Osteoblast (primary cell): ENCODE measurements at places on chromosomes 4 and X. TPM values are rescaled to one million over a fixed set of nuclear protein-coding genes. Genes with fewer than 3 reads are reported as not detected.

IDUA gene
- total RNA-seq: 23.0 and 26.4 TPM in 2 replicates

GRCh38 chrX:127038065-127038464 is 218.5 kb downstream of the PRR32 start:
- DNase-seq: no peak

DNA sequence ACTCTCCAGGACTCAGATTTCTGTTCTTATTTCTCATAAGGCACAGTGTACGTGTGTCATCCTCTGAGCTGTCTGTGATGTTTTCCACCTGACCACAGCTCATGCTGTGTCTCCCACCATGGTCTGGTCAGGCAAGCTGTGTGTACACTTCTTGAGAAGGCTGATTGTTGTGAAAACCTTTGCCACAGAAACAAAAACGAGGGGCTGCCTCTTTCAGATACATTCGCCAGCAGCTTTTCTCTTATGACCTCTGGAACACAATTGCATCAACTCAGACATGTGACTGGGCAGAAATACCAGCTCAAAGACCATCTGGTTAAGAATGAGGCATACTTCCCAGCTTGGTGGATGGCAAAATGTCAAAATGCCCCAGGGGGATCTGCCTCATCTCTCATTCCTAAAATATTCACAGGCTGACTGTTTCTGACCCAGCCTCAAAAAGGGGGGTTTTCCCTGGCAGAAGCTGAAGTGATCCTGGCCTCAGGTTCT is 46.1 kb downstream of the PGRMC2 start:
- DNase-seq: peak; percentile 77

- DNase-seq: no peak
These were observed 80.5 kb downstream of the TSPAN5 start for GRCh38 chr4:98577956-98578355.

- DNase-seq: peak; percentile 36
These were observed 482.5 kb downstream of the RPA4 start for GRCh38 chrX:97366237-97366636.

- DNase-seq: peak; percentile 88
These were observed 729 bp upstream of the IRF2 start for GRCh38 chr4:184475096-184475461.

EREG gene
- total RNA-seq: 0.29 and 1.1 TPM in 2 replicates

MAB21L2 gene
- total RNA-seq: 33.3 and 40.5 TPM in 2 replicates

CCDC120 gene
- total RNA-seq: 1.1 and 1.2 TPM in 2 replicates

GRCh38 chr4:39626261-39626660 is 12.4 kb downstream of the SMIM14 start:
- DNase-seq: no peak

GRCh38 chr4:26952891-26953290 is 92.2 kb downstream of the STIM2 start:
- no peak for DNase-seq

GYPA gene
- not detected in 2 replicates for total RNA-seq

UCP1 gene
- total RNA-seq: not detected in 2 replicates

RIBC1 gene
- total RNA-seq: 0.29 and 0.72 TPM in 2 replicates

DNA sequence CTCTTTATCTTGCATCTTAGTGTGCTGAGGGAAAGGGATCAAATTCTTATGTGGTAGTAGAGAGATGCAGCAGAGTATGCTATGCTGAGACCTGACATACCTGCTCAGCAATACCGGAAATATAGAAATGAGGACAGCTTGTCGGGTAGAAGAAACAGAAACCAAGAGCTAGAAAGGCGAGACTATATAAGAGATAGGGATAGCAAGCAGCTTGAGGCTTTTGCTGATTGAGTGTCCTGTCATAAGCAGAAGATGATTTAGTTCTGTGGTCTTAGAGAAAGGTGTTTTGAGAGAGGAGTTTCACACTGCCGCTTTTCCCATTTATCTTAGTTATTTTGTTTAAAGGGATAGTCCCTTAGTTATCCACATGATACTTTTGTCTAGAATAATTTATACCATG is 31.7 kb downstream of the USP9X start:
- no peak for DNase-seq

DNA sequence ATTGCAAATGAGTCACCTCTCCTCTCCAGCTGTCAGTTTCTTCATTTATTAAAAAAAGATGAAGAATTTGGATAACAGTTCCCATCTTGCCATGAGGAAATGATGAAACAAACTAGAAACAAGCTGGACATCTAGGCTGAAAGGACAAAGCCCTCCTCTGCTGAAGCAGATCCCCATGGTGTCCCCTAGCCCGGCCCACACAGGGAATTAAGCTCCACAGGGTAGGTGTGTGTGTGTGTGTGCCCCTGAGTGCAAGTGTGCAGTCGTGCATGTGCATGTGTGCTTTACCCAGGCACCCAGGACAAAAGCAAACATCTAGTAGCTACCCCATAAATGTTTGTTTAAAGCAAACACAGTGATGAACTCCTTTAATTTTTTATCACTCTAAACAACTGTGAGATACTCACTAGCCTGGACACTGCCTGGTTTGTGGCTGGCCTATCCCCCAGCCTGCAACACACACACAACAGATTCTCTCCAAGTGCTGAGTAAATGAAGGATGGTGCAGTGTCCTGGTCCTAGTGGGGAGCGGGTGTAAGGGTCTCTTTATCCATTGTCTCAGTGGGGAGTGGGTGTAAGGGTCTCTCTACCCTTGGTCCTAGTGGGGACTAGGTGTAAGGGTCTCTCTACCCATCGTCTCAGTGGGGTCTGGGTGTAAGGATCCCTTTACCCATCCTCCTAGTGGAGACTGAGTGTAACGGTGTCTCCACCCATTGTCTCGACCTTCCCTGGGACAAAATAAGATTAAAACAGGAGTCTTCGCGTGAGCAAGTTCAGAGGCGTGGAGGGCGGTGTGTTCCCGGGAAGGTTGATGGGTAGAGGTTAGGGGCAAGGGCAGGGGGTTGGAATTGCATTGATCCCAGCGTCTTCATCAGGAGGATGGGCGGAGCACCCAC is 688 bp upstream of the EVC start:
- DNase-seq: peak; percentile 88

DNA sequence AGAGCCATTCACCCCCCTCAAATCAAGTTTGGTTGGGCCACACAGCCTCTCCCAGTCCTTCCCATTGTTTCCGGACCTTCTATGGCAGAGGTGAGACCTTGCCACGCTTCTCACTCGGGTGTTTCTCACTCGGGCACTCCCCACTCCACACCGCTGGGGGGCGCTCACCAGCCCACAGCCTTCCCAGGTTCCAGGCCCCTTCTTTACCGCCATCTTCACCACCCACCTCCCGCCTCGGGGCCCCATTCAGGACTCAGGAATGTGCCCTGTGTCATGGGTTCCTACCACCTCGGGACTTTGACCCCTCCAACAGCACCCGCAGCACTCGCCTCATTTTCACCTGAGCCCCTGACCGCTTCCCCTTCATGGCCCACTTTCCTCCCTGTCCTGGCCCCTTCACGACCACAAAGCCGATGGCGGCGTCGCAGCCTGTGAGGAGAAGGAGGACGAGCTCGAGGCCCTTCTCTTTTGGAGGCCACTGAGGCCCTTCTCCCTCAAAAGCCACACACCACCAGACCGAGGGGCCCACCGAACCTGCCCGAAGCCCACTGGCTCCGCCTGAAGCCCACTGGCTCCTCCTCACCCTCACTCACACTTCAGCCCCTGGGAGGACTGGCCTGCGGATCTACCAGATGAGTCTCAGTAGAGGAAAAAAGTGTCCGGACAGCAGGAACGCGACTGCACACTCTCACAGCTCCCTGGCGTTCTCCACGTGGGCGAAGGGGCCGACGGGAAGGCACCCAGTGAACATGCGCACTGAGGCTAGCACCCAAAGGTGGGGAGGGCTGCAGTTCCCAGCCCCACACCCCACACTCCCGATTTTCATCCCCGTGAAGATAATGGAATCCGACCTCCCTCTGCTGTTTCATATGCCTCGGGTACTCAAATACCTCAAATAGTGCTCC is at the start of gene PAGE1:
TSS of gene PAGE1 (minus strand) at position 709 of the 905 bp plus-strand sequence. CDS start 1,214 bp downstream, outside the sequence.
- DNase-seq: peak; percentile 38

SPANXN2 gene
- not detected in 2 replicates for total RNA-seq

- no peak for DNase-seq
These were observed 38.4 kb downstream of the FAT4 start for GRCh38 chr4:125353131-125353530.

GRCh38 chr4:130288576-130288975 is 1192.6 kb downstream of the C4orf33 start:
- DNase-seq: no peak

- no peak for DNase-seq
These were observed 90.5 kb upstream of the RAPGEF2 start for GRCh38 chr4:159012381-159012780.
